ENCODE measurements at places on chromosomes 2 and 18.
A peak's percentile ranks its signal among the peaks of the same experiment; 100 is the strongest.

GRCh38 chr2:114642988-114643553, 200.6 kb downstream of the DPP10 start:
- DNase-seq: no peak

DNA sequence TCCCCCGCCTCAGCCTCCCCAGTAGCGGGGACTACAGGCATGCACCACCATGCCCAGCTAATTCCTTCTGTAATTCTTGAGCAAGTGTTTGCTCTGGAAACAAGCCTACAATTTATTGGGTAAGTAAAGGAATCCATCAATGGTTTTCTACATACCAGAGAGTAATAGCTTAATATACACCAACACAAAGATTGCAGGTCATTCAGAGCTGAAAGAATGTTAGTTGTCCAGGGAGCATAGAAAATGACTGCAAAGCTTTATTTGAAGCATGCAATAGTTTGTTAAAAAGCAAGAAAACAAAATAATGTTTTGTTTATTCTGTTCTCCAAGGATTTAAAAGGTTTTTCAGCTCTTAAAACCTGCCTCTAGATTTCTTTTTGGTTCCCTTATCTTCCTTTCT, 5.6 kb downstream of the IDH1 start:
- DNase-seq: no peak

GRCh38 chr18:74518456-74519295, 15.6 kb upstream of the CNDP1 start:
- DNase-seq: no peak

DNA sequence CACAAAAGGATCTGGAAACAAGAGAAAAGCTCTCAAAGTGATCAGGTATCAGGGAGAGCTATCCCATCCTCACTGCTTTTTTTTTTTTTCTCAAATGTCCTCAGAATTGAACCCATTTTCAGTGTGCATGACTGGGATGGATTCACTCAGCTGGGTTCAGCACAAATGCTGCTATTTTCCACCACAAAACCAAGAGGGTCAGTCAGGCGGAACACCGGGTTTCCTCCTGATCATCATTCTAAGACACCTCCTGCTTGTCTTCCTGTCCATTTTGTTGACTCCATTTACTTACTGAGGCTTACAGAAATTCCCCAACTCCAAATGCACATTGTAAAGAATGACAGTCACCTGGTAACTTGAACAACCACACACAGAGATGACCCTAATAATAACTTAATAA, 39.9 kb downstream of the CYRIA start:
- DNase-seq: no peak

DNA sequence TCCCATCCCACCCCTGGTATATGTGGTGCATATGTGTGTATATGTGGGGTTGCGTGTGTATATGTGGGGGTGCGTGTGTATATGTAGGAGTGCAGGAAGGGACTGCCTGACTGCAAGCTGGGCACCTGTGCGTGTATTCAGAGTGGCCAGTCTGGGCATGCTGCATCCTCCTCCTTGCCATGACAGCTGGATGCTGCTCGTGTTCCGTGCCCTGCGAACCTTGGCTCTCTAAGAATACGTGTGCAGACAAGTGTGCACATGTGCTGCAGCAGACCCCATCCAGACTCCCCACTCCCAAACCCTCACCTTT, 222.1 kb downstream of the CELF4 start:
- DNase-seq: no peak

DNA sequence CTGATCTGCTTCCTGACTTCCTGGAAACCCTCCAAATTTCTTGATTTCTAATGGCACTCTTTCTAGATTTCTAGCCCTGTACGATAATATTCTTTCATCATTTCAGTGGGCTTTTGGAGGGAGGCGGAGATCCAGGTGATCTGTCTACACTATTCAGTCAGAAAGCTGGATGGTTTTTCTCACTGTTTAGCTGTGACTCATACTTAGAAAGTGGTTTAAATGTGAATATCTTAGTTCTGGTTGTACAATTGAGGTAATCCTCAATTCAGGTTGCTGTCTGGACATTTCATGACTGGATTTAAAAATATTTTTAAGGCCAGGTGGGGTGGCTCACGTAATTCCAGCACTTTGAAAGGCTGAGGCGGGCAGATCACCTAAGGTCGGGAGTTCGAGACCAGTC, 20.8 kb downstream of the SEH1L start:
- no peak for DNase-seq

GRCh38 chr2:230582851-230583283, 129.8 kb upstream of the CAB39 start:
- no peak for DNase-seq

DNA sequence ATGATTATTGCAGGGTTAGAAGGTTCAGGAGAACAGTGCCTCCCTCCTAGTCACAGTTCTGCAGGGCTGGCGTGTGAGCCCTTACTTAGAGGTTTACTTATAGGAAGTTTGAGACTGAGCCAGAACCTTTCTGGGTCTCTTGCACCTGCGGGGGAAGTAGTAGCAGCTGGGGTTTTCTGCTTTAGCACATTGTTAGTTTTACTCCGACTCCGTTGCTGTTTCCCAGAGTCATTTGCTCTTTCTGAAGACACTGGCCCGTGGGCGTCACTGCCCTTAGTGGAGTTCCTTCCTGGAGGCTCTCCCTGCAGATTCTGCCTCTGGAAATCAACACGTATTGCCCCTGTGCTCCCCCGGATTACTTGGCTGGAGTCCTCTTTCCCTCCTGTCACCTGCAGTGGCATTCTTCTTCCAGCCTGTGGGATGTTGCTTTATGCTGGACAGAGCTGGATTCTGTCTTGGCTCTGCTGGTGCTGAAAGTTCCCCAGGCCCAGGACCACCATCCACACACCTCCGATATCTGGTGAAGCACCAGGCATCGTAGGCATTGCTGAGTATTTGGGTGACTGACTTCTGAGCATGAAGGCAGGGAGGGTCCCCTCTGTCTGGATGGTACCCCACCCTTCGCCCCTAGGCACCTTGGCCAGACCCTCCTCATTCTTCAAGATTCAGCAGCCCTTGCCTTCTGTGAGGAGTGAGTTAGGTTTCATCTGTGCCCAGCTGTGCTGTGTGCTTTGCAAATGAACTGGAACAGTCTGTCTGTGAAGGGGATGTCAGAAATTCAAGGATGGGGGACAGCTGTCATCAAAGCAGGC, 51.7 kb downstream of the AGAP1 start:
- no peak for DNase-seq

GRCh38 chr2:206218796-206219499, 55.5 kb upstream of the ZDBF2 start:
- no peak for DNase-seq

- no peak for DNase-seq
Measured at GRCh38 chr2:187550857-187551256, 3.4 kb downstream of the TFPI start.

GRCh38 chr2:162917626-162918025, 79.1 kb upstream of the KCNH7 start:
- DNase-seq: no peak

- DNase-seq: no peak
Measured at GRCh38 chr2:121234144-121234543, 50.9 kb downstream of the TFCP2L1 start.

GRCh38 chr2:103402944-103403343, 641.1 kb downstream of the TMEM182 start:
- DNase-seq: no peak

- DNase-seq: peak; percentile 96
Measured at GRCh38 chr2:70523996-70524965, 29.3 kb downstream of the TGFA start.

- no peak for DNase-seq
Measured at GRCh38 chr2:170562928-170563327, 152.2 kb upstream of the SP5 start.

GRCh38 chr2:204234879-204235278, 298.3 kb downstream of the ICOS start:
- no peak for DNase-seq

- DNase-seq: no peak
Measured at GRCh38 chr18:22987547-22988189, 54.5 kb downstream of the RBBP8 start.

GRCh38 chr2:137091704-137092103, 326.4 kb downstream of the THSD7B start:
- no peak for DNase-seq

GRCh38 chr18:5527603-5528002, 16.2 kb downstream of the EPB41L3 start:
- DNase-seq: peak; percentile 74

- no peak for DNase-seq
Measured at GRCh38 chr2:11285499-11285898, 58.9 kb downstream of the ROCK2 start.

DNA sequence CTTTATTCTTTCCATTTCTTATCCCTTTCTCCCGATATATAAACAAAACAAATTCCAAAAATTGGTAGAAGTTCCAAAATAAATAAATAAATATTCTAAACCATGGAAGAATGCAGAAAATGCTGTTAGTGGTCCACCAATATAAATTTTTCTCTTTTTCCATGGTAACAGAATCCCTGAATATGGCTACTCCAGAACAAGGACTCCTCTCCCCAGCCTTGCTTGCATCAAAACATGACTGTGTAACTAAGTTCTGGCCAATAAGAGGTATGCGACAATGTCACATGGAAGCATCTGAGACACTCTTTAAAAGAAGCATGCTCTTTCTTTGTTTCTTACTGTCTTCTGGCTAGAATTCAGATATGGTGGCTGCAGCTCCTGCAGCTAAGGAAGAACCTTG, 325.1 kb upstream of the TANK start:
- DNase-seq: no peak

GRCh38 chr2:130389358-130389757, 33.5 kb downstream of the PTPN18 start:
- DNase-seq: no peak

DNA sequence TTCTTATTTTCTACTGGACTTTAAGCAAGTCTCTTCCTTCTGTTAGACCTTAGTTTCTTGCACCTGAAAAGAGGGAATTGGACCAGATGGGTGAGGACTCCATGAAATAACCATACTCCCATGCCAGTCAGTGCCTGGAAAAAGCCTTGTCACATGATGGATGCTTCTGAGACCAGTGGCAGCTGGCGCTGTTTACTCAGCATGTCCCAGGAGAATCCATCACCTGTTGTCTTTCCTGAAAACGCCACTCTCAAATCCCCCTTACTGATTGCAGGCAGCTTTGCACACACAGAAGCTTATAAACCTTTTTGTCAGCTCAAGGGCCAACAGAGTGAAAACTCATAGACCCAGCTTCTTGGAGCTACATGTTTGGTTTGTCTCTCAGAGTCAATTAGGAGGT, 117.6 kb downstream of the POLE4 start:
- no peak for DNase-seq

DNA sequence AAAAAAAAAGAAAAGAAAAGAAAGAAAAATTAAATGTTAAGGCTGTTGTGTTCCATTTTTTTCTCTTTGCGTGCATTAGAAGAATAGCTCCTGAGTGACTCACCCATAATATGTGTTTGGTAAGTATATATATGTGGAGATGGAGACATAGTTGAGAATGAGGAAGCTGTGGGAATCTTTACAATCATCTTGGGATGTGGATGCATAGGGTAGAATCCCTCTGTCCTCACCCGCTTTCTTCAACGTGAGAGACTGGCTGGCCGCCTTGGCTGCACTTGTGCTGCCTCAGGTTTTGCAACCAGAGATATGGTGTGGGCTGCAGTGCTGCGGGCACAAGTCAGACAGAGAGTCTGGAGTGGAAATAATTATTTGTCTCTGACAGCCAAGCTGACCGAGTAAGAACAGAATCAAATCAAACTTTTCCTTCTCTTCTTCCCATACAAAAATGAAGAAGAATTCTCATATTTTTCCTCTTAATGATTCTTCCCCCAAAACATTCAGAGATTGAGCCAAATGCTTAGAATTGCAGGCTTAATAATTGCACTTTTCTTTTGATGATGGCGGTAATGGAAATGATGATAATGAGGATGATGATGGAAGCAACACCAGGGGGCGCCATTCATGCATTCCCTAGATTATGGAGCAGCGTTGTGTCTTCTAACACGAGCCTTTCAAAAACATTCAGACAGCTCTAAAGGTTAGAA, 48.5 kb downstream of the SERPINB7 start:
- no peak for DNase-seq

GRCh38 chr2:1350111-1350510, 63.2 kb upstream of the TPO start:
- DNase-seq: no peak

DNA sequence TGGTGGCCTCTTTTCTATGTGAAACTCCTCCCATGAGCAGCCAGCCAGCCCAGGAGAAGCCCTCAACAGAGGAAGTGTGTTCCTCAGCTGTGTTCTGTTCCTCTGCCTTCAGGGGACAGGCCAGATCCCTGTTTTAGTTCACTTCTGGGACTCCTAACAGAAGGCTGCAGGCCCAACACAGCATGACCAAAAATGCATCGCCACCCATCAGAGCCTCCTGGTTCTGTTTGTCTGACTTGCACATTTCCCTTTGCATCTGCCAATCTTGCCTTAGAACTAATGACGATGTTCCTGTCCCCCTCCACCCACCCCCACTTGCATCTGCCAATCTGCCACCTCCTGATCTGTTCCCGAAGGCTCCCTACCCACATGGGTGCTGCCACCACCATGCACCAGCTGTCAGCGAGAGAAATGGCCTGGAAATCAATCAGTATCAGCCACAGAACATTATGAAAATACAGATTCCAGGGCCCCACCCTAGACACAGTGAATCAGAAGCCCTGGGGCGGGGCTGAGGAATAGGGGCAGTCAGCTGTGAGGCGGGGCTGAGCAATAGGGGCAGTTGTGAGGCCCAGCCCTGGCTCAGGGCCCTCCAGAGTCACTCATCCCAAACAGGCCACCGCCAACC, 51.0 kb downstream of the FAM168B start:
- no peak for DNase-seq

GRCh38 chr2:112916625-112917247, 5.8 kb downstream of the IL37 start:
- DNase-seq: no peak

DNA sequence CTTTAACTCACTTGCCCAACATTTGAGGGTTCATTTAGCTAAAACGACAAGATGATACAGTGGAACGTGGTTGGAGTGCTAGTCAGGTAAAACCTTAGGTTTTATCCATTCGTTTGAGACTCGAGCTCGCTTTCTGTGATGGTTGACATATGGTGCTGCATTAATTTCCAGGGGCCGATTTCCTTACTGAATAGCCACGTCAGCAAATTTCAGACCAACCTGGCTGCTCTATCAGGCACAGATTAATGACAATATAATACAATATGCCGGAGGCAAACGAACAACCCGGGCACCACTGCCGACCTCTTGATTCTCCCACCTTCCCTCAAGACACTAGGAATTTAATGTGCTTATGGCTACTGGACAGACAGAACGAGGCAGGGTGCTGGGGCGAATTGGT, 42.0 kb downstream of the NABP1 start:
- DNase-seq: no peak

- no peak for DNase-seq
Measured at GRCh38 chr2:200673191-200673590, 87.4 kb downstream of the AOX1 start.

- no peak for DNase-seq
Measured at GRCh38 chr2:75102011-75102410, 97.3 kb downstream of the TACR1 start.

DNA sequence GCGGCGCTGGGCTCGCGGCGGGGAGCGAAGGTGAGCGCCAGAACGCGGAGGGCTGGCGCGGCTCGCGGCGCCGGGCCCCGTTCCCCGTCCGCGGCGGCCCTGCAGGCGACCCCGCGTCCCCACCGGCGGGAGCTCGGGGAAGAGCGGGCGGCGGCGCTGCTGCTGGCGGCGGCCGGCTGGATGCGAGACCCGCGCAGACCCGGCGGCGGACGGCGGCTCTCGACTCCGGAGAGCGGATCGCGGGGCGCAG, 213 bp downstream of the DOK6 start:
- DNase-seq: no peak

Measured in epithelial cell of proximal tubule (primary cell).